CD8-positive, alpha-beta memory T cell (primary cell): ENCODE measurements at places on chromosomes 1 and 21.

DNA sequence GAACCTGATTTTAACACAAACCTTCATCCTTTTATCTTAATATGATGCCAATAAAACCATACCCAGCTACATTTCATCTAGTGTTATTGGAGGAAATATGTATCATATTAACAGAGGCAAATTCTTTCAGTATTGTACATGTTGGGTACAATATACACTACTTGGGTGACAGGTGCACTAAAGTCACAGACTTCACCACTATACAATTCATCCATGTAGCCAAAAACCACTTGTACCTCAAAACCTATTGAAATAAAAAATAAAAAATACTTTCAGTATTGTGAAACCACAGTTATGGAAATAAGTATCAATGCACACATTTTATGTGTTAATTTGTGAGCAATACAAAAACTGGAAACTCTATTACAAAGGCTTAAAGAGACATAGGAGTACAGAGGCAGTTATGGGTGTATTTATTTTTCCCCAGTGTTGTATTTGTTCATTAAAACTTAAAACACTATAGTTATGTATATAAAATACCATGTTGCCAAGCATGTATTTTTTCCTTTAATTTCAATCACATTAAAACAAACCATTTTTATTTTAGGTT, 25.1 kb upstream of the GPR88 start:
- H3K36me3 ChIP-seq: peaks cover 39% of the 10 kb centered on the region
- no peak for DNase-seq
- H3K27me3 ChIP-seq: no peaks in the 10 kb centered on the region
- no peak overlapping the region for H3K27ac ChIP-seq
- no peak overlapping the region for H3K4me3 ChIP-seq
- H3K4me1 ChIP-seq: no peaks in the 10 kb centered on the region

DNA sequence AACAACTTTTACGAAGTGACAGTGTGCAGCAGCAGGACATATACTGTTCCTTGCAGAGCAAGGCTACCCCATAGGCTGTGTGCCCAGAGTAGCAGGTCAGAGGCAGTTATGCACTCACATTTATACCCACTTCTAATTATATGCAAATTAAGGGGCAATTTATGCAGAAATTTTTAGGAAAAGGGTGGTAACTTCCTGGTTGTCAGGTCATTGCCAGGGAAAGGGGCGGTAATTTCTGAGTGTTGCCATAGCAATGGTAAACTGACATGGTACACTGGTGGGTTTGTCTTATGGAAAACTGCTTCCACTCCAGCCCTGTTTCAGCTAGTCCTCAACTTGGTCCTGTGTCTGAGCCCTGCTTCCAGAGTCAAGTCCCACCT, 12.0 kb upstream of the SLAMF1 start:
- no peak for DNase-seq
- no peak overlapping the region for H3K27ac ChIP-seq
- no peaks in the 10 kb centered on the region for H3K36me3 ChIP-seq
- H3K27me3 ChIP-seq: no peaks in the 10 kb centered on the region
- no peak overlapping the region for H3K4me3 ChIP-seq
- peaks cover 42% of the 10 kb centered on the region for H3K4me1 ChIP-seq

DNA sequence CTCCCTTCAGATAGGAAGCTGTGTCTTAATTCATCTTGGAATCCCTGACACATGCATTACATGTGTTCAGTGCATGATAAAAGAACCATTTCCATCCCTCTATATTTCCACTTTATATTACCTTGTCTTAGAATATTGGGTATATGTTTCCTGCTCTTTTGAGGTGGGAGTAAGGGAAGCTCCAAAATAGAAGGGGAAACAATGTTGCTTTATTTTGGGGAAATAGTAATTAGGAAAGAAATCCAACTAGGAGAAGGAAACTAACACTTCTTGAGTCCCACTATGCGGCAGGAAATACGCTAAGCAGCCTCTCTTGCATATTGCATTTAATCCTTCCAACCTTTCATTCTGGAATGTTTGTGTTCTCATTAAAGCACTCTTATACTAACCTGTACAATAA, 89.4 kb upstream of the VAV3 start:
- no peaks in the 10 kb centered on the region for H3K27me3 ChIP-seq
- H3K36me3 ChIP-seq: no peaks in the 10 kb centered on the region
- DNase-seq: no peak
- H3K27ac ChIP-seq: no peak overlapping the region
- H3K4me1 ChIP-seq: peaks cover 18% of the 10 kb centered on the region
- no peak overlapping the region for H3K4me3 ChIP-seq

- no peak for DNase-seq
- H3K27ac ChIP-seq: no peak overlapping the region
- H3K4me3 ChIP-seq: no peak overlapping the region
- H3K27me3 ChIP-seq: peaks cover 4% of the 10 kb centered on the region
- no peaks in the 10 kb centered on the region for H3K4me1 ChIP-seq
These were observed 7.3 kb upstream of the AHCYL1 start for GRCh38 chr1:109977225-109977624.

DNA sequence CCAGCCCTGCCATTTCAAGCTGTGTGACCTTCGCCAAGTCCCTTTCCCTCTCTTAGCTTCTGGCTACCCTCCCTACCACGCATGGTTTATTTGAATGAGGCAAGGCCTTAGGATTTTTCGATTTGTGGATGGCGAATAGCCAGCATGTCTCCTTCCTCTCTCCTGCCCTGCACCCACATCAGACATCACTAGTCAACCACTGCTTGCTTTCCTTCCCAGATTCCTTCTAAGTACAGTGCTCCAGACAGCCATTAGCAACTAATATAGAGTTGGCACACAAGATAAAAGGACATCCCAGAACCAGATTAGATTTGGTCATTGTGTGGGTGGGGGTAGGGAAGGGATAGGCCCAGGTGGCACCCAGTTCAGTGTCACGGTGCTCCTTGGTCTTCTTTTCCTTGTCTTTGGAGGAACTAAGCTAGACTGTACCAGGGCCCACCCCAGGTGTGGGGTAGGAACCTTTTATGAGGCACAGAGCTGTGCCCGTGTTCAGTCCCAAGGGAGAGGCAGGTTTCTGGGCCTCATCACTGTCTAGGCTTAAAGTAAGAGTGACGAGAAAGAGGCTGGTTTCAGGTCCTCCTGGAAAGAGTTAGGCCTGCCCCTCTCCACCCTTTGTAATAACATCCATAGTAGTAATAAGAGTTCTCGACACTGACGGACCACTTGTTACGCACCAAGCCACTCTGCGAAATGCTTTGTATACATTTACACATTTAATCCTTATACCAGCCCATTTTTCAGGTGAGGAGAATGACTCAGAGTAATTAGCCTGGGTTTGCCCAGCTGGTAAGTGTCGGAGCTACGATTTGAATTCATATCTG, 8.6 kb downstream of the ALPL start:
- no peak overlapping the region for H3K4me3 ChIP-seq
- H3K27me3 ChIP-seq: no peaks in the 10 kb centered on the region
- H3K4me1 ChIP-seq: no peaks in the 10 kb centered on the region
- H3K36me3 ChIP-seq: no peaks in the 10 kb centered on the region
- no peak overlapping the region for H3K27ac ChIP-seq

- no peaks in the 10 kb centered on the region for H3K36me3 ChIP-seq
- no peak overlapping the region for H3K4me3 ChIP-seq
These were observed 141.0 kb downstream of the ATP6V1G3 start for GRCh38 chr1:198399452-198399851.

DNA sequence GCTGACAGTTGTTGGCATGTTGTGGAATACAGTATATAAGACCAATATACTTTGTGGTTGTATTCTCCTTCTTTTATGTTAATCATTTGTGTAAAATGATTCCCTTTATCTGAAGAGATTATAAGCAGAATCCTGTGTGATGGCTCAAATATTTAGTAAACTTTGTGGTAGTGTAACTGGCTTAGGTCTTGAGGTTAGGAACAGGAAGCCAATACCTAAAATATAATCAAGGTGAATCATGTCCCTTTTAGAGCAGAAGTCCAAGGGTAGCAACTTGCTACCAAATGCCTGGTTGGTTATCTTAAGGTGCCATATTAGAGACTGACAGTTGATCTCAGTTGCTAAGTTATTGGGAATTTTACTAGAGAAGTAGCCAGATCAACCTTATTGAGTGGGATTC, 398.5 kb upstream of the ADAMTS5 start:
- H3K36me3 ChIP-seq: no peaks in the 10 kb centered on the region
- no peak for DNase-seq
- H3K4me3 ChIP-seq: no peak overlapping the region
- H3K27ac ChIP-seq: no peak overlapping the region
- H3K4me1 ChIP-seq: no peaks in the 10 kb centered on the region
- no peaks in the 10 kb centered on the region for H3K27me3 ChIP-seq

- DNase-seq: no peak
- peaks cover 9% of the 10 kb centered on the region for H3K4me1 ChIP-seq
- no peaks in the 10 kb centered on the region for H3K36me3 ChIP-seq
- no peak overlapping the region for H3K27ac ChIP-seq
- H3K27me3 ChIP-seq: no peaks in the 10 kb centered on the region
These were observed 3.7 kb downstream of the IRF6 start for GRCh38 chr1:209802117-209802779.

- peak overlapping the region; percentile 21 for H3K27ac ChIP-seq
- peak; percentile 51 for DNase-seq
- H3K4me3 ChIP-seq: peak overlapping the region; percentile 78
- H3K4me1 ChIP-seq: peaks cover 41% of the 10 kb centered on the region
These were observed 563 bp upstream of the NFIA start for GRCh38 chr1:61081686-61082310.

GRCh38 chr21:31201548-31201947, 142.5 kb downstream of the TIAM1 start:
- no peak overlapping the region for H3K27ac ChIP-seq
- no peaks in the 10 kb centered on the region for H3K36me3 ChIP-seq
- H3K27me3 ChIP-seq: no peaks in the 10 kb centered on the region
- no peak for DNase-seq

- DNase-seq: no peak
- H3K4me3 ChIP-seq: no peak overlapping the region
- H3K36me3 ChIP-seq: peaks cover 73% of the 10 kb centered on the region
- no peak overlapping the region for H3K27ac ChIP-seq
- H3K4me1 ChIP-seq: peaks cover 14% of the 10 kb centered on the region
These were observed 30.6 kb downstream of the ATP1A1 start for GRCh38 chr1:116403496-116404136.

DNA sequence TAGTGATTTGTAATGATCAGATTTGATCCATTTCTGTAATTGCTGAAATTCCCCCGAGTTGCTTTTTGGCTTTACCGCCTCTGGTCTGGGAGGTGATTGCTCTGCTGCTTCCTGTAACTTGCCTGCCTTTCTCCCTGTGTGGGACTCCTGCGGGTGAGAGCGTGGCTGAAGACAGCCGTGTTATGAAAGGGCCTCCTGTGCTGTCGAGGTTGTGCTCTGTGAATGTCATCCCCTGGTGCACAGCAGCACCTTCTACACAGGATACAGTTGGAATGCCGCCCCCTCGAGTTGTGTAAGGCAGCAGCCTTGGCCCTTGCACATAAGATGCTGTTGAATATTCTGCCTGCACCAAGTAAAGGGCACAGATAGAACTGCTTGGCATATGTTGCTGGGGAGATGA, 5.9 kb downstream of the SOD1 start:
- peaks cover 54% of the 10 kb centered on the region for H3K4me1 ChIP-seq
- DNase-seq: no peak
- H3K27me3 ChIP-seq: no peaks in the 10 kb centered on the region
- peaks cover 39% of the 10 kb centered on the region for H3K36me3 ChIP-seq

GRCh38 chr1:168301664-168302320, 21.1 kb downstream of the TBX19 start:
- H3K27ac ChIP-seq: no peak overlapping the region
- H3K27me3 ChIP-seq: no peaks in the 10 kb centered on the region
- no peaks in the 10 kb centered on the region for H3K36me3 ChIP-seq
- H3K4me3 ChIP-seq: no peak overlapping the region

GRCh38 chr1:240310226-240310925, 218.7 kb downstream of the FMN2 start:
- H3K4me1 ChIP-seq: no peaks in the 10 kb centered on the region
- no peak overlapping the region for H3K4me3 ChIP-seq
- no peaks in the 10 kb centered on the region for H3K27me3 ChIP-seq
- H3K36me3 ChIP-seq: no peaks in the 10 kb centered on the region
- no peak overlapping the region for H3K27ac ChIP-seq

DNA sequence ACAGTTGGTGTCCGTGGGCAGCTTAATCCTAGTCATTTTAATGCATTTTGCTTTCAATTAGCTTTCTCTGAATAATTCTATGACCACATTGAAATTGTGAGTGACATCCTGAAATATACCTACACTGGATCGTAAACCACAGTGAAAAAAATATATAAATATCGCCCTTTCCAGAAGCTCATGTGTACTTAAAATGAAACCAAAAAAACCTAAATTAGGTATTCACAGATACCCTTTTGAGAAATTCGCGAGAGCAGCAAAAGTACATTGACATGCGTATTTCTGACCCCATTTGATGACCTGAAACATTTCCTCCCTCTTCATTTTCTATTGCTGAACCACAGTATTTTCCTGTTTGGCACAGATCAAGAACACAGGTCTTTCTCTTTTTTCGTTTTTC, 253.8 kb downstream of the LTN1 start:
- H3K27ac ChIP-seq: no peak overlapping the region
- no peaks in the 10 kb centered on the region for H3K4me1 ChIP-seq
- no peaks in the 10 kb centered on the region for H3K27me3 ChIP-seq
- no peak for DNase-seq
- no peaks in the 10 kb centered on the region for H3K36me3 ChIP-seq

DNA sequence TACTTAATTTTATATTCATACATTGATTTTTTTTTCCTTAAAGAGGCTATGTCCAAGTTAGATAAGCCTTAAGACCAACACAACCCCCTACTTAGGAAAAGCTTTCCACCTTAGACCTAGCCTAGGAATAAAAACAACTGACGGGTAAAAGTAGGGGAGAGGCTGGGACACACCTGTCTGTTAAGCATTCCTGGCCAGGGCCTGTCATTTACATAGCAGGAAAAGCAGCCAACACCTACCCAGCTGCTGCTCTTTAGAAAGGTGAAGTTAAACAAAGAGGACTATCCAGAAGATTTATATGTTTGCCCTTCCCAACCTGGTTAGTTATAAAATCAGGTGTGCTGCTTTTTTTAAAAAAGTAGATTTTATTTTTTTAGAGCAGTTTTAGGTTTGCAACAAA, 29.1 kb upstream of the SAMD13 start:
- no peak overlapping the region for H3K27ac ChIP-seq
- H3K4me1 ChIP-seq: no peaks in the 10 kb centered on the region
- DNase-seq: no peak
- H3K27me3 ChIP-seq: no peaks in the 10 kb centered on the region
- no peaks in the 10 kb centered on the region for H3K36me3 ChIP-seq
- no peak overlapping the region for H3K4me3 ChIP-seq

GRCh38 chr1:7561331-7561921, 209.7 kb upstream of the VAMP3 start:
- H3K27me3 ChIP-seq: no peaks in the 10 kb centered on the region
- DNase-seq: no peak
- H3K4me3 ChIP-seq: no peak overlapping the region
- no peak overlapping the region for H3K27ac ChIP-seq
- H3K4me1 ChIP-seq: no peaks in the 10 kb centered on the region
- no peaks in the 10 kb centered on the region for H3K36me3 ChIP-seq

- no peaks in the 10 kb centered on the region for H3K27me3 ChIP-seq
- DNase-seq: no peak
- H3K27ac ChIP-seq: no peak overlapping the region
- no peak overlapping the region for H3K4me3 ChIP-seq
- no peaks in the 10 kb centered on the region for H3K4me1 ChIP-seq
These were observed 428.0 kb upstream of the CAMK1G start for GRCh38 chr1:209155546-209155945.
